ENCODE measurements at places on chromosomes 16 and 17.

DNA sequence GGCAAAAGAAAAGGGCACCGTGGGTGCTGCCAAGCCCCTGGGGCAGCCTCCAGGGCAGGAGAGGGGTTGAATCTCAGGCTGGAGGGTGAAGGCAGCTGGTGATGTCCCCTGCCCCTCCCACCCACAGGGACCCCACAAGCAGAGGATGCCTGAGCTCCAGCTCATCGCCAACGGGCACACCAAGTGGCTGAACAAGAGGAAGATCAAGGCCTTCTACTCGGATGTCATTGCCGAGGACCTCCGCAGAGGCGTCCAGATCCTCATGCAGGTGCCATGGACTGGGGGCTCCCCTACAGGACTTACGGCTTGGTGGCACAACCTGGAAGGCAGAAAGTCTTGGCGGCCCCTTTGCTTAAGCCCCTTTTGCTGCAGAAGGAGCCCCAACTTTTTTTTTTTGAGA, 21.8 kb downstream of the SLC12A3 start:
- no peak for DNase-seq

- no peak for DNase-seq
Measured at GRCh38 chr17:82244413-82245133, 15.7 kb downstream of the SLC16A3 start.

DNA sequence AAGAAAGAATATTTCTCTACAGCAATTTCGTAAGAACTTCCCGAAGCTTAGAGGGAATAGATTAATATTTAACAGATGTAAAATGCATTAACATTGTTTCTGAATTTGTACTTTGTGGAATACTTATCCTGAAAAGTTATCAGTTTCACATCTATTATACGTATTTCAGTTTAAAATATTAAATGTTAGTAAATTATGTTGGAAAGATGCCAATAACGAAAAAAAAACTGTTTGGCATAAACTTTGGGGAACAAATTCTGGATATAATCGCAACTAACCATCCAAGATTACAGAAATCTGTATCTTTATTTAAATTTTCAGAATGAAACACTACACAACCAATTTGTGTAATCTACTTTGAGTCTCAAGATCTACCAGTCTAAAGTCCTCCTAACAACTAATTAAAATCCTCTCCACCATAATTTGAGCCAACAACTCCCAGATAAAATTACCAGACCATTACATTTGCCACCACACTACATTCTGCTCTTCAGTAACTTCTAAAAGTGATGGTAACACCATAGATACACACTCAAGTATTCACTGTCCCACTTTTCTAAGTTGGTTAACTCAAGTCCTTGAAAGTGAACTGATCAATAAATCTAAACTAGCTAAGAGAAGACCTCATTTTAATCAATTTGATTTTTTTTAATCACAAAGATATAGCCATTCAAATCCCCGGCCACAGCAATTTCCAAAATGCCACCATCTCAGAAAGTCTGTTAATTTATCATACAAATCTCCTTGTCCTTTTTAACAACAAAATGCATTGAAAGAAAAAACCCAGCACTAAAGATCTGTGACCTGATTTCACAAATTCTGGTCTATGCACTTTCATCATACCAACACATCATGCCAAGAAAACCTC, 2.0 kb downstream of the SIAH1 start:
- no peak for DNase-seq

DNA sequence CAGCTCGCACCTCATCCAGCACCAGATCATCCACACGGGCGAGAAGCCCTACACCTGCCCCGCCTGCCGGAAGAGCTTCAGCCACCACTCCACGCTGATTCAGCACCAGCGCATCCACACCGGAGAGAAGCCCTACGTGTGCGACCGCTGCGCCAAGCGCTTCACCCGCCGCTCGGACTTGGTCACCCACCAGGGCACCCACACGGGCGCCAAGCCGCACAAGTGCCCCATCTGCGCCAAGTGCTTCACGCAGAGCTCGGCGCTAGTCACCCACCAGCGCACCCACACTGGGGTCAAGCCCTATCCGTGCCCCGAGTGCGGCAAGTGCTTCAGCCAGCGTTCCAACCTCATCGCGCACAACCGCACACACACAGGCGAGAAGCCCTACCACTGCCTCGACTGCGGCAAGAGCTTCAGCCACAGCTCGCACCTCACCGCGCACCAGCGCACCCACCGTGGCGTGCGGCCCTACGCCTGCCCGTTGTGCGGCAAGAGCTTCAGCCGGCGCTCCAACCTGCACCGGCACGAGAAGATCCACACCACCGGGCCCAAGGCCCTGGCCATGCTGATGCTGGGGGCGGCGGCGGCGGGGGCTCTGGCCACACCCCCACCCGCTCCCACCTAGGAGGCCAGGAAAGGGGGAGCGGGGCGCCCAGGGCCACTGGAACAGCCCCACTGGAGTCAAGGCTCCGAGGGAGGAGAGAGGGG, 7.5 kb downstream of the ZNF205 start:
- no peak for DNase-seq

DNA sequence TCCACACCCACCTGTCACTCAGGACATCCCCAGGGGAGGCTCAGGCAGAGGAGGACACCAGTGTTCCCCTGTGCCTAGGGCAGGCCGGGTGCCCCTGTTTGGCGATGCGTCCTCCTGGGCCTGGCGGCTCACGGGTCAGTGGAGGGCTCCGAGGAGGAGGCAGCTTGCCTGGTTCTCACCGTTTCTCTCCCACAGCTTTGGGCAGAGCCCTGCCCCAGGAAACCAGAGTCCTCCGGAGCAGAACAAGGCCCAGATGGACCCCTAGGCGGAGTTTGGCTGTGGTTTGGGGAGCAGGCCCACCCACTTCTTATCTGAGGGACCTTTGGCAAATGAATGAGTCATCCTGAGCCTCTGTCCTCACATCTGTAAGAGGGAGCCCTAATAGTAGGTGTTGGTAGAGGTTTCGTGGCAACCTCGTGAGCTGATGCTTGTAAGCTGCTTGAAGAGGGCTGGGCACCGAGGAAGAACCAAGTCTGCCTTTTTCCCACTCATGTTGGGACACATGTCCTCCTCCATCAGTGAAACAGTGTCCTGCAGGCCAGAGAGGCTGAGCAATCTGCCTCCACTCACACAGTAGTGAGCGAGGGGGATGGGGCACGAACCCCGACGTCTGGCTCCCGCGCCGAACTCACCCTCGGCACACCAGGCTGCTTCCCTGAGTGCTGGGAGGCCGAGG, 247.0 kb upstream of the CIBAR2 start:
- no peak for DNase-seq

DNA sequence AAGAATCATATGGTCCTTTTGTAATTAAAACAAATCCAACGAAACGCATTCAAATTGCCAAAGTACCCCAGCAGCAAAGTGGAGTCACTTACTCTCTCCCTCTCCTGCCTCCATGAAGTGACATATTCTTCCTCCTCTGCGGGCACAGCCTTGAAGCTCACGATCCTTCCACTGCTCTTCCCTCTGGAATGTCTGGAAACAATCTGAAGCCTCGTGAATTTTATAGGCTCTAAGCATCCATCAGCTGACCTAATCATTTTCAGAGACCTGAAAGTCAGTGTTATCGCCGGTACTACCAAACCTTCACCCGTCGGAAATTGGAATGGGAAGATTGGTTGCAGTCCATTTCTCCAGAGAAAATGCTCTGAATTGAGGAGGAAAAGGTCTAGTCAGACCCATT, 134.5 kb upstream of the FOXF1 start:
- DNase-seq, result no peak

DNA sequence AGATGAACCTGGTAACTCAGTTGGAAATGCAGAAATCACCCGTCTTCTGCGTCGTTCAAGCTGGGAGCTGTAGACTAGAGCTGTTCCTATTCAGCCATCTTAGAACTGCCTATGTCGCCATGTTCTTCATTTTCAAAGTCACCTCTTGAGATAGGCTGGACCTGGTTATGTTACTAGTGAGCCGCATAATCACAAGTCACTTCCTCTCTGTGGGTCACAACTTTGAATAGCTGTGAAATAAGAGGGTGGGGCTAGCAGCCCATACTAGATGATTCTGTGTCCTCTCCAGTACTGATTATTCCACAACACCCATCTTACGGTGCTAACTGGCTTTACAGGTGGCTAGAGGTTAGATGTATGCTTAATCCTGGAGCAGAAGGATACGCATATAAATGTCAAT, 74.2 kb downstream of the VPS53 start:
- DNase-seq, result no peak

DNA sequence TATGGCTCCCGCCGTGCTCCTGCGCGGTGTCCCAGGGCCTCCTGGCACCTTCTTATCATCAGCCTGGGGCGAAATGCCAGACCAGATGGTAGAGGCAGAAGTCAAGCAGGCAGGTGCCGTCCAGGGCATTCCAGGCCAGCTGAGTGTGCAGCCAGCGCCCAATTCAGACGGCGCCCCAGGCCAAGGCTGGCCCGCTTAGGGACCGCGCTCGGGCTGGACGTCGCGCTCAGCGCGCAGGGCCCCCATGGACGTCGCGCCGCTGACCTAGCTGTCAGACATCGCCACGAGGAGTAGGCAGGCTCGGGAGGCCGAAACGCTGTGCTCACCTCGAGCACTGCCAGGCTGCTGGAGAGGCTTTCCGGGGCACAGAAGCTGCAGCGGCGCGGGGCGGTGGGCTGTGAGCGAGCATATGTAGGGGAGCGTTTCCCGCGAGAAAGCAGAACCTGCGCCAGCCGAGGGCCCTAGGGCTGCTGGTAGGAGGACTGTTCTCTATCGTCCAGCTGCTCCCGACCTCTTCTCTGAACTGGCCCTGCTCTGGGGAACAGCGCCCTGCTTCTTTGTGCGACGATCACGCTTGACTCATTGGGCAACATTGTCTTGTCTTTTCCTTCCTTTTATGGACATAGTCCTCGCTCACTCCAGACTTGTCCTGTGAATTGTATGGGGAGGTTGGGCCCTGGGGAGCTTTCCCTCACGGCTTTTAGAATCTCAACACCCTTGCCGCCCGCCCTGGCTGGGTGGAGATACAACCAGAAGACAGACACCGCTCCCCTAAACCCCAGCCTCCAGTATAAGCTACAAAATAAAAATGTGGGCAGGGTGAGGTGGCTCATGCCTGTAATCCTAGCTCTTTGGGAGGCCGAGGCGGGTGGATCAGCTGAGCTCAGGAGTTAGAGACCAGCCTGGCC, 8.4 kb upstream of the CA4 start:
- no peak for DNase-seq

DNA sequence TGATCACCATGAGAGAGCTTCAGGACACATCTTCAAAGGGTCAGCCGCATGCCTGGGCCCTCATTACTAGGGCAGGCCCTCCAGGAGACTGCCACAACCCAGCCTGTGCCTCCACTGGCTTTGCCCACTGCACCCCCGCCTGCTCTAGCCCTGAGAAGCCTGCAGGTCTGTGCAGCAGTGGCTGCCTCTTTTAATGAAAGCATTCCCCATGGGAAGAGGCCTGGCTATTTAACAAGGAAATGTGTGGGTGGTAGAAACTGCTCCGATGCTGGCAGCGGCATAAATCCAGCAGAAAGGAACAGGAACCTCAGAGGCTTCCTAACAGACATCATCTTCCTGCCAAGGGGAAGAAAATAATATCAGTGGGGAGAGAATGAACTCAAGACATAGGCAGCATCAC, 375 bp upstream of the KRT32 start:
- no peak for DNase-seq

GRCh38 chr17:48162946-48163506, 55.5 kb downstream of the SNX11 start:
- DNase-seq, result no peak

- DNase-seq, result peak; percentile 84
Measured at GRCh38 chr17:48472411-48473281, 42.6 kb upstream of the SKAP1 start.

DNA sequence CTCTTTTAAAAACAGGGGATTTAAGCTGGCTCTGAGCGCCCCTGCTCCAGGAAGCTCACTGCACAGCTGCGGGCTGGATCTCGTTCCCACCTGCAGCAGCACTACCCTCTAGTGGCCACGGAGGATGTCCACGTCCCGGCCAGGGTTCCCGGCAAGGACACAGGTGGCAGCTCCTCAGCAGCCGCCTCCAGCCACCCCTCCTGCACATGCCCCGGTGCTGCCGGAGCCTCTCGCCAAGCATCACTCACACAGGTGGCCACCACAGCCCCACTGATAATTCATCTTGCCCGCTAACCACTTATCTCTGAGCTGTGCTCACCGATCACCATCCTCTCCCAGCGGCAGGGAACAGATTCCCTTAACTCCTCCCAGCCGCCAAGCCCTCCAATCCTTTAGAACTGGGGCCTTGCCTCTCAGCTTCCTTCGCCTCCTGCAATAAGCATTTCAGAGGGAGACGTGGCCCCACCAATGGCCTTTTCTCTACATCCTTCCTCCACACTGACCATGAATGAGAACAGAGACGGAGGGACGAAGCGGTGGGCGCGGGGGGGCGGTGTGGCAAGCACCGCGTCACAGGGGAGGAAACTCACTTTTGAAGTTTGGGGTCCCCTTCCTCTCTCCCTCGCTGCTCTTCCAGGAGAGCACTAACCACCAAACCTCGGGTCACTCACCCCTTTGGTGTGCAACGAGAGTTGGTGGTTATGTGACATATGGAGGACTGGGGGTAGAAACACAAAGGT, 222.1 kb downstream of the RBFOX3 start:
- DNase-seq, result no peak

- DNase-seq, result peak; percentile 80
Measured at GRCh38 chr17:27236717-27237315, 57.1 kb upstream of the WSB1 start.

DNA sequence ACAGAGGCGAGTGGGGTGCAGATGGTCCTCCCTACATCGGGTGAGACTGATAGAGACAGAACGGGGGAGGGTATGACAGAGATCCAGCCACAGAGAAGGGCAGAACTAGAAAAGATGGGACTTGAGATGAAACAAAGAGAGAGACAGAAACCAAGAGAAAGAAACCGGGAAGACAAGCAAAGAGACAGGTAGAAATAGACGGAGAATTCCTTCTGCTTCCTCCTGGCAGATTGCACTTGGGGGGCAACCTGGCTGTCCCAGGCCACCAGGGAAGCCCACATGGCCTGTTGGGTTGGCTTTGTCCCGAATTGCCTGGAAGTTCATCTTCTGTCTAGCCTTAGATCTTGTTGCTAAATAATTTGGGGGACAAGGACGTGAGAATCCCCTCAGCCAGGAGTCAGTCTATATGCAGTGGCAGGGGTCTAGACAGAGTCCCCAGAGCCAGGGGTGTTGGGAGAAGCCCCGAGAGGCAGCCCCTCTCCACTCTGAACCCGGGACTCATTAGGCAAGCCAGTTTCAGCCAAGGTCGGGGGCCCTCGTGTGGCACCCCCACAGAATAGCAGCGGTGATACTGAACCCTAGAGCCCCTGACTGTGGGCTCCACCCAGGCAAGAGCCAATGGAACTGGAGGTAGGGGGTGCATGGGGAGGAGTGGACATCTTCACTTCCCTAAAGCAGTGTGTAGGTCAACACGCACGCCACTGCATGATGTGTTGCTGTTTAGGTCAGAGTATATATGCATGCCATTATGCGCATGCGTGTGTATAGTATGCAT, 627 bp upstream of the TSPOAP1 start:
- DNase-seq, result peak; percentile 75

DNA sequence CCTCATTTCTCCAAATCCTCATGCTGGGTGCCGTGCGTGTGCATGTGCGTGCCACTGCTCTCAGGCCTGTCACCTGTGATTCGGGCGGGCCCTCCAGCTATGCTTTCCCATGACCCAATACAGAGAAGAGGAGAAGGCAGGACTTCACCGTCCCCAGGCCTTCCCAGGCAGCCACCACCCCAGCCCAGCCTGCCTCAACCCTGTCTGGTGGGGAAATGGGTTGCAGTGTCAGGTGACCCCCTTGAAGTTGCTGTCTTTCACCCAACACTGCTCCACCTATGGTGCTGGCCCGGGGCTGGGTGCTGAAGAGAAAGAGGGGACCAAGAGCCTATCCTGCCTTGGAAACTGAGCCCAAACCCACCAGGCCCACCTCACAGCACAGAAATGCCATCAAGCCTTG, 94.7 kb downstream of the GOSR1 start:
- no peak for DNase-seq

GRCh38 chr16:57475711-57476339, 10.5 kb downstream of the DOK4 start:
- DNase-seq, result peak; percentile 81

Data from CD8-positive, alpha-beta T cell (primary cell).